ENCODE measurements at places on chromosomes 16 and 17.
A peak's percentile ranks its signal among the peaks of the same experiment; 100 is the strongest.

DNA sequence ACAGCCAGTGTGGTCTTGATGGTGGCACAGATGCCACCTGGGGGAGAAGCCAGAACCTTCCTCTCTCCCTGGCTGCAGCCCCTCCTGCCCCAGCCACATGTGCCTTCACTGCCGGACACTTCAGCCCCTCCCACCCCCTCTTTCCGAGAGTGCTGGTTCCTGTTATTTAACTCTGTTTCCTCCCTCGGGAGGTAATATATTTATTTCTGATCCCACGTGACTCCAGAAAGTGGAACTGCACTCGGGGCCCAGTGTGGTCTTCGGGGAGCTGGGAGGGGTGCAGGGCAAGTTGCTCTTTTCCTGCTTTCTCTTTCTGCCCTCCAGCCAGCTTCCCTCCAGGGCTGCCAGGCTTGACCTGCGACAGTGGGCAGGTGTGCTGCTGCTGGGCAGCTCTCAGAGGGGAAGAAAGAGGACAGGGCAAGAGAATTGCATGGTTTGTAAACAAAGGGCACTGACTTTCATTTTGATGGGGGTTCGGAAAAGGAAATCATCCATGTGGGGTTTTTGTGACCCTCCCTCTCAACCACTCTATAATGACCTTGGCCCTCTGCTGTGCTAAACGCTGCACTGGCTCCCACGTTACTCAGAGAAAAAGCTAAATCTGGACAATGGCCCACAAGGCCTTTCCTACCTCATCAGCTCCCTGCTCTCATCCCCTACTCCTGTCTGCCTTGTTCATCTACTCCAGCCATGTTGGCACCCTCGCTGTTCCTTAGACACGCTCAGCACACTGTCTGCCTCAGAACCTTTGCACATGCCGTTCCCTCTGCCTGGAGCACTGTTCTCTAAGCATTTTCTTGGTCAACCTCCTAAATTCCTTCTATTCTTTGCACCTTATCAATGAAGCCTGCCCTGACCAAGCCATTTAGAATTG is 8.2 kb upstream of the CIITA start:
- peak; percentile 65 for DNase-seq

GRCh38 chr16:69013991-69014390 is 91.5 kb upstream of the HAS3 start:
- no peak for DNase-seq

DNA sequence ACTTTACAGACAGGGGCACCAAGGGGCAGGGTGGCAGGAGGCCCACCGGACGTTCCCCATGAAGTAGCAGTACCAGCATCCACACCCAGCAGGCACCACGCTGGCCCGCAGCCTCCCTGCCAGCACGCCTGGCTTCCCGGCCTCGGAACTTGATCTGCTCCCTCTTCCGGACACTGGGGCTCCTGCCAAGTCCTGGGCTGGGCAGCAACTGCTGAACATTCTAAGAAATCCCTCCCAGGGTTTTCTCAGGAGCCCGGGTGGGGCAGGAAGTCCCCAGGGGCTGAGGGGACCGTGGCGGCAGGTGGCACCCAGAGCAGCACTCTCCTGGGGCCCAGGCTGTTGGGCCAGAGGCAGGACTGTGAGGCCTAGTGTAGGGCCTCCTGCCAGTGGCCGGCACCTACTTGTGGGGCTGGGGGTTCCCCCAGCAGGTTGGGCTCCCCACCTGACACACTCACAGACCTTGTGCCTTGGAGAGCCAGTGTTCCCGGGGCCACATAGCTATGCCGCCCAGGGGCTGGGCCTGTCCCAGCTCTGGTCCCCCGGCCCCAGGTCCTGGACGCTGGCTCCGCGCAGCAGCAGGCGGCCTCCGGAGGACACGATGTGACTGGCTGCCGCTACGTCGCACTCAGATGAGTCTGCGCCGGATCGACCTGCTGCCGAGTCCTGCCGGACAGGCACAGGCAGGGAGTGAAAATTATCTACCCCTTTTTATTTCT is 86.2 kb upstream of the CBX4 start:
- DNase-seq: no peak

DNA sequence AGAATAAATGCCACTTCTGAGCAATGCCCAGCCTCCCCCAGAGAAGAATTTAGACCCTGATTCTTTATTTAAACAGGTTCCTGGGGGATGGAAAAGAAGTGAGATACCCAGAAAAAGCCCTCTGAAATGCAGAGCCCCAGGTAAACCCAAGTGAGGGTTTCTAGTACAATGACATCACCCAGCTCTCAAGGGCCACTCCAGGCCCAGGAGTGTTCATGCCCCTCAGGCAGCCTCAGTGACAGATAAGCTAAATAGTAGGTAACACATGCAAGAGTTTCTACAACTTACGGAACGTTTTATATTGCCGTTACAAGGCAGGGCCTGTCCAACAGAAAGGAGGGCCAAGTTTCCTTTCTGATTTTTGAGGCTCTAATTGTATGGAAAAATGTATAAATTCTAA is 683.7 kb upstream of the SALL1 start:
- DNase-seq: no peak

DNA sequence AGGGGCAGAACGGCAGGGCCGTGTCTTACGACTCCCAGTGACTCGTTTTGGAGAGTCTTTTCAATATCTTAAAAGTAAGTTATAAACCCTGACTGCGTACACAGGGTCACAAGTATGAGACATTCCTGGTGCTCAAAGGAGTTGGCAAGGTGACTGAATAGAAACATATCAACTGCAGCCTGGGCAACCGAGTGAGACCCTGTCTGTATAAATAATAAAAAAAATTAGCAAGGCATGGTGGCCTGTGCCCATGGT is 83.3 kb downstream of the PGS1 start:
- DNase-seq: no peak

DNA sequence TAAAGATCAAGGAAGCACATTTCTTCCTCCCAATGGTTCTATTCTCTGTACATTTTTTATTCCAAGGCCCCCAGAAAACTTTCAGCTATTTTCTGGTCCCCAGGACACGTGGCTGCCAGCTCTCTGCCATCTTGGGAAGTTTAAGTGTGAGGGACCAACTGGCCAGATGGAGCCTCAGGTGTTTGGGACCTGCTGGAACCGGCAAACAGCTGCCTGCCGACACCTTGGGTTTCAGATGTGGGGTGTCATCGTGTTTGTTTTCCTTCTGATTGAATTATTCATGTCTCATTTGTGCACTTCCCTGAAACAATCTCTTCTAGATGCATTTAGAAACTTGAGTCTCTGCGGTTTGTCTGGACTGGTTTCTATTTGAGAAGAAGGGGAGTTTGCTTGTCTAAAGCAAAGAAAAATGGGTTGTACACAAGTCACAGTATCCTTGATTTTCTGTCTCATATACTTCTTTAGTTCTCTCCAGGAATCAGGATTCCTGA is 386.5 kb downstream of the SLC39A11 start:
- DNase-seq: peak; percentile 46

GRCh38 chr16:86575754-86576557 is 2.4 kb upstream of the FOXL1 start:
- DNase-seq: peak; percentile 80

GRCh38 chr17:20009302-20010098 is at the start of gene SPECC1:
Gene SPECC1, plus strand, starts transcription at chr17:20009359. Its CDS starts 87,293 bp downstream, at chr17:20096652.
- DNase-seq: peak; percentile 96

DNA sequence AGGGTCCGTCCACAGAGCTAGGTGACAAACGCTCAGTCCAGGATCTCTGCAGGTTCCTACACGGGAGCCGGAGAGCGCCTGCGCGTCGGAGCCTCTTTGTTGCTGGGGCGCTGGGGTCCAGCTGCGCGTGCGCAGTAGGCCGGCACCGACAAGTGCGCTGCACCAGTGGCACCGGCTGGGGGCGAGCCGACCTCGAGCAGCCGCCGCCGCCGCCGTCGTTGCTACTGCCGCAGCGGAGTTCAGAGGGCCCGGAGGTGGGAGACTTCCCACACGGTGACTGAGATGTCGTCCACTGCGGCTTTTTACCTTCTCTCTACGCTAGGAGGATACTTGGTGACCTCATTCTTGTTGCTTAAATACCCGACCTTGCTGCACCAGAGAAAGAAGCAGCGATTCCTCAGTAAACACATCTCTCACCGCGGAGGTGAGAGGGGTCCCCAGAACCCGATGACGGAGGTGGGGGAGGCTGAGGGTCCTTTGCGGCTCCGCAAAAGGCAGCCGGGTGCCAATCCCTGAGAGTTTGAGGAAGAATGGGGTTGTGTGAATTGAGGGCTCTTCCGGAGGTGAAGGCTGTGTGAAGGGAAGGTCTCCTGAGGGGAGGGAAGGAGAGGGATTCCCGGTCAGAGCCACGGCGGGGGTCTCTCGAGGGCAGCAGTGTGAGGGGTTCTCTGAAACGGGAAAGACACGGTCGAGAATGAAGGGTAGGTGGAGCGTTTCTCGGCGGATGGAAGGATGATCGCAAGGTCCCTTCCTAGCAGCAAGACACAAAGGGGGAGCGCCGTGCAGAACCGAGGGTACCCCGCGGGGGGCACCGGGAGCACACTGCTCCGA is at the start of gene GDPD1:
TSS of gene GDPD1 (plus strand) at position 184 of the 831 bp plus-strand sequence. CDS start at position 283, 99 bp downstream.
- peak; percentile 94 for DNase-seq

DNA sequence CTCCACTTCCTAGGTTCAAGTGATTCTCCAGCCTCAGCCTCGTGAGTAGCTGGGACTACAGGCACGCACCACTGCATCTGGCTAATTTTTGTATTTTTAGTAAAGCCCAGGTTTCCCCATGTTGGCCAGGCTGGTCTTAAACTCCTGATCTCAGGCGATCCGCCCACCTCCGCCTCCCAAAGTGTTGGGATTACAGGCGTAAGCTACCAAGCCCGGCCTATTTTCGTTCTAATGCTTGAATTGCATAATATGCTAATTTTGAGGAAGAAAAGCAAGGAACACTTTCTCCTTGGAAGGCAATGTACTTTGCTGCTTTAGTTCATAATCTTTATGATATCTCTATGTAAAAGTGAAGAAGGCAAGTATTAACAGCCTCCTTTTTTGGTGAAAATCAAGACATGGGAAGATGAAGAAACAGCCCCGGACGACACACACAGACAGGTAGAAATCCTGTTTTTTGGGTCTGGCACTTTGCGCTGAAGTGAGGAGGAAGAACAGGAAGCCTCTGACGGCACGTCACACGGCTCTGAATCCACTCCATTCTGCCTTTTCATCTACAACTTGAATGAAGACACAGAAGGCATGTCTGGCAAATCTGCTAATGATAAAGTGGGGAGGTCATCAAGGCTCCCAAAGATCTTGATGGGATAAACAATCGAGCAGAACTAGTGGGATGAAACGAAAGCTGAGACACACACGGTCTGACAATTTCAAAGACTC is 24.9 kb downstream of the VPS53 start:
- no peak for DNase-seq

- no peak for DNase-seq
Observed at GRCh38 chr16:48405907-48406306, 20.7 kb upstream of the SIAH1 start.

DNA sequence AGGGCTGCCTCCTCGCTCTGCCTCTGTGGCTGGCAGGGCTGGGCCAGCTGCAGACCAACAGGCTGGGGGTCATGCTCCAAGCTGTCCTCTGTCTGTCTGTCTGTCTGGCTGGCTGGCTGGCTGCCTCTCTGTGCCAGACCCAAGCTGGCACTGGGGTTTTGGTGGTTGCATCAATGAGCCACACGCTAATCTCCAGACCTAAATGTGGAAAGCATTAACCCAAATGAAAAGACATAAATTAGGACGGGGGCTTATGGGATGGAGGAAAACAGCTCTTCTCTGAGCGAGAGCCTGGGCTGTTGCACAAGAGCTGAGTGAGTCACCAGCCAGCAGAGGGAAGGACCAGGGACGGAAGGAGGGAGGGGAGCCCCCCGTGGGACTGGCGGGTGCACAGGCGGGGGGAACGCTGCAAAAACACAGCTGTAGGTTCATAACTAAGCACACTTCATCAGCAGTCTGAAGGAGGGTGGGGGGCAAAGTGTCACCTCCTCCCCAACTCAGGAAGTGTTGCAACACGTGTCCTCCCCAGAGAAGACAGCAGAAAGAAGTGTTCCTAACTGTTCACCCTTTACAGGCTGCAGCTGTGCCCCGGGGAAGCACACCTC is 83.4 kb downstream of the GAS7 start:
- peak; percentile 61 for DNase-seq

- DNase-seq: no peak
Observed at GRCh38 chr16:17078931-17079631, 391.7 kb downstream of the XYLT1 start.

GRCh38 chr16:84925092-84925772 is 86.1 kb downstream of the ZDHHC7 start:
- DNase-seq: peak; percentile 72

DNA sequence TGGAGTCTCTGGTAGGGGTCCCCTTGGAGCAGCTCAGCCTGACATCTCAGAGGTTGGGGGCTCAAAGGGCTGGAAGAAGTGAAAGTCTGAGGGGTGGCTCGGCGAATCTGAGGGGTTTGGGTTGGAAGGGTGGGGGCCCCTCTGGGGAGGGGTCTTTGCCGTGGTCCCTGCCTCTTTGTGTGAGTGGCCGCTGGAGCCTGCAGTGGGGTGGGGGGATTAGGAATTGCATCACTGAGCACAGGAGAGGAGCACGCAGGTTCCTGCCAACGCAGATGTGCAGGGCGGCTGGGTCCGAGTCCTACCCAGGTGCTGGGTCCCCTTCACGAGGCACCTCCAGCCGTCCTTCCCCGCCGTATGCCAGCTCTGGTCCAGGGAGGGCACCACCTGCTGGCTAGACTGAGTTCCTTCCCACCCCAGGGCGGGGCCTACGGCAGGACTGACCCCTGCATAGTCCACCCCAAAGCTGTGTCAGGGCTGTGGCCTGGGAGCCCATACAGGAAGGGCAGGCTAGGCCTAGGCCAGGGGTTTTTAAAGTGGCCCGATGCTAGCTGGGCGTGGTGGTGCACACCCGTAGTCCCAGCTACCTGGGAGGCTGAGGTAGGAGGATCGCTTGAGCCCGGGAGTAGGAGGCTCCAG is 9.9 kb downstream of the FMNL1 start:
- DNase-seq: no peak

DNA sequence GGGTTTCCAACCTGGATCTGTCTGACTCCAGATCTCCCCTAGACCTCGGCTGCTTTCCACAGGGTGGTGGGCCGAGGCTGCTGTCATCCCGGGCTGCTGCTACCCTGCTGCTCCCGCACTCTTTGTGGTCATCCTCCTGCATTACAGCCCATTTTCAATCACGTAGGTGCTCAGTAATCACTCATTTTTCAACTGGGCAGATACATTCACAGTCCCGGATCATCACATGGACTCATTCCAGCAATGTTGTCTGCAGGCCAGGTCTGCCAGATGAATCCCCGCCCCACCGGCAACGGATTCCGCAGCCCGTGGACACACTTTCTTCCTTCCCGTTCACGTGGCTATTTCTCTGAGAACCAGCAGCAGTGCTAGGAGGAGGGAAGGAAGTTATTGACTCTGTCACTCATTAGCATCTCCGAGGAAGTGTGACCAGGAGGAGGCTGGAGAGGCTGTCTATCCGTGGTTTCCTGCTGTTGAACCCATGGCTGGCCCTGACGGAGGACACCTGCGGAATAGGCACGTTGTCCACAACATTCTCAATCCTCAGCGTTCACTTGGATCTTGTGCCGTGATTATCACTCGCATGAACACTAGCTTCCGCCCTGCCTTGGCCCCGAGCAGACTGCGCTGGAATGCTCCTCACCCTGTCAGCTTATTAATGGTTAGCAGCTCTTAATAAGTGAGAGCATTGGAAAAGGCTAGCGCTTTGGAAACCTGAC is 14.7 kb upstream of the ZCCHC14 start:
- DNase-seq: no peak

GRCh38 chr16:53090591-53091411 is 36.0 kb downstream of the CHD9 start:
- peak; percentile 56 for DNase-seq

All from GM20000 (cell line).